Stimulated activated CD8-positive, alpha-beta memory T cell treated with anti-CD3 and anti-CD28 coated beads, Interleukin-4, amount 100 ng/mL, for 1 hour (primary cell): ENCODE measurements at places on chromosomes 2 and 18.
A peak's percentile ranks its signal among the peaks of the same experiment; 100 is the strongest.

DNA sequence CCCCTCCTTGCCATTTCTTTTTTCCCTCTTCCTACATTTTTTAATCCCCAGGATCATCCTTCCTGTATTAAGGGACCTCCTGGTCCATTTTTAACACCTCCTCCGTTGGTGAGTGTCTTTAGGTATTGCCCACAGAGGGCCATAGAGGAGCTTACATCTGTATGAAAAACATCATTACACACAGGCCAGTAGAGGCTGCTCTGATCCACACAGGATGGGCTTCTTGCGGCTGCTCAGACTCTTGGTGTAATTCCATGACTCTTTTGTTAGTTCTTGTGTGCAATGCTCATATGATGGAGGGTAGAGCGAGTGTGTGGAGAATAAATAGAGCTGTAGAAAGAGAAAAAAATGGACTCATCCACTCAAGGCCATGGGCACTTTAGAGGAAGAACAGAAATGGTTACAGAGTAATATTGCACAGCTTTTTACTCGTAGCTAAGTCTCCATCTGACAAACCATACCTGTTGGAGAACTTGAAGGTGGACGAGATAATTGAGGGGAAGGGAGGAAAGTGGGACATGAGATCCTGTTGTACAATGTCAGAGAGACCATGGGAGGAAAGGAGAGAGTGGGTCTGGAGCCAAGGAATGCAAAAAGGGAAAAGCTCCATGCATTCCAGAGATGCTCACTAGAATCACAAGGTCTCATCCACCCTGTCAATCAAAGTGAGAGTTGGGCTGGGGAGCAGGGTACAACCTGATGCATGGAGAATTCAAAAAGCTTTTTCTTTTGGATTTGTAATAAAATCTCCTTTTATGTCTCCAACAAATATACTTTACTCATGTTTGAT lies 129.7 kb upstream of the TNP1 start:
- DNase-seq = no peak

DNA sequence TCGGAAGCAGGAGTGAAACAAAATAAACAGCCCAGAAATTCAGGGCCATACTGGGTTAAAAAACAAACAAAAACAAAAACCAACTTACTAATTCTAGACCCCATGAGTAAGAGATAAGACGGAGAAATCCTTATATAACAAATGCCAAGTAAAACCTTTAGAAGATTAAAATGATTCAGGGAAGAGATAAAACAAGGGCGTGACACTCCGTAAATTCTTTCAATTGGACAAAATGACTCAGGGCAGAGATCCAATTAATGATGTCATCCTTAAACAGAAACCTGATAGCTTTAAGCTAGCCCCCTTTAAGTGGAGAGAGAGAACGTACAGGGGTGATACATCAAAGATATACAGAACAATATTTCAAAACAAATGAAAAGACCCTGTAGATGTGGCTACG lies 317.4 kb downstream of the NBAS start:
- DNase-seq = no peak

- DNase-seq = no peak
These were observed 16.8 kb downstream of the FN1 start for GRCh38 chr2:215419113-215419512.

- DNase-seq = no peak
These were observed 159.8 kb upstream of the STK17B start for GRCh38 chr2:196331143-196331542.

DNA sequence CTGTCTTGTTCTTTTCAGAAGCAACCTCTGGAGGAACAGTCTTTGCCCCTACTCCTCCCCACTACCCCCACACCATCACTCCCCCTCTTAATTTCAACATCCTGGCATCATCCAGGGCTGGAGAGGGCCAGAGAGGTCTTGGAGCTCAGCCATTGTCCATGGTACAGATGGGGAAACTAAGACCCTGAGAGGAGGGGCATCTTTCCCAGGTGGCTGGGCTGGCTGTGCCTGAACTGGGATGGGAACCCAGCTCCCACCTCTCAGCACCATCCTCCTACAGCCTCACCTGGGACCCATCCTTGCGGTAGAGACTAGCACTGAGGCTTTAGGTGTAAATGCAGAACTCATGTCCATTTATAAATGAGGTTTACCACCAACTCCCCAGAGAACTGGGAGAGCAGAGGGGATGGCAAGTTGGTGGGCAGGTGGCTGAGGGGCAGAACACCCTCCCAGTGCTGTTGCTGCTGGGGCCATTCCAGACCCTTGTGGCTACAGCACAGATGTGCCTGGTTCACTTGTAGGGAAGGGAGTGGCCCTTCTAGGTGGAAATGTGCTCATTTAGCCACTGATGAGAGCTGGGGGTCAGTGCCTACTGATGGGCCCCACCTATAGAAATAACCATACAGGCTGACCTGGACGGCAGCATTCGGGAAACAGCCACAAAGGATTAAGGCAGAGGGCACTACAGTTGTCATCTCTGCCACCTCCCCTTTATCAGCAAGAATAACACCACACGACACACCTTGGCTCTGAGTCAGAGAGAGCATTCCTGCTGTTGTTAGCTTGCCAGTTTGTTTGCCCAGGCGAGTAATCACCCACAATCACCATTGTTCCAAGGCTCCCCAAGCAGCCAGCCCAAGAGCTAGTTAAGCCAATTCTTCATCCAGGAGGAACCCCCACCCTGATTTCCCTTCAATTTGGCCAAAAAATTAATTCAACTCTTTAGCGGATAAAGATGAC lies 2.1 kb downstream of the MLPH start:
- DNase-seq = no peak

DNA sequence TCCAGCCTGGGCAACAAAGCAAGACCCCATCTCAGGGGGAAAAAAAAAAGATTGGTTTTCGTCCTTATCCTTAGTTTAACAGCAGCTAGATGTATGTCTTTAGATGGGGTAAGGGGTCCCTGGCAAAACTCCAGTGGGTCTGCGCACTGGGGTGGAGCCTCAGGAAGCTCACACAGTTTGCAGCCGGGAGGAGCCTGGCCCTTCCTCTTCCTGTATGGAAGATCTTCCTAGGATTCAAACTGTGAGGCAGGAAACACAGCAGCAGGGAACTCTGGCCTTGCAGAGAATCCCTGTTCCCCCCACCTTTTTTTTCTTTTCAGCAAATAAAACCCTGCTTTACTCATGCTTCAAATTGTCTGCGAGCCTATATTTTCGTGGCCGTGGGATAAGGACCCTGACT lies 12.5 kb upstream of the GRP start:
- DNase-seq = no peak

- peak; percentile 47 for DNase-seq
These were observed 23.6 kb upstream of the HES6 start for GRCh38 chr2:238263204-238264071.
